ENCODE measurements at places on chromosomes 12 and 14.

DNA sequence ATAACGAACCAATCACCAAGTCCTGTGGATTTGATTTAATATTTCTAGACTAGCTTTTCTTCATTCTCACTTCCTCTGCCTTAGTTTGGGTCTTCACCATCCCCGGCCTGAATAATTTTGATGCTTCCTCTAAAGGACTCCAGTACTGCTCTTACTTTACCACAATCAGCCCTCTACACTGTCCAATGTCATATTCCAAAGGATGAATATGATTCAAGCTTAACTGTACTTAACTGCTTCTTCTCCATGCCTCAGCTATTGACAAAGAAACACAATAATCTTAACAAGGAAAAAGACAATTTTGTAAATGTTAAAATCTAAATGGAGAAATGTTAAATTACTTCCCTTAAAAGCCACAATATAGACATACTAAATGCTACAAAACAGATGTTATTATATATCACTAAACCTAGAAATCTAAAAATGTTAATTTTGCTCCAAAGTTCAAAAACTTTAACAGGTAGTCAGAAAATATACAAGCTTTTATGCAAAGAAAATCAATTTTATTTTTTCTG lies 70.2 kb downstream of the STXBP6 start:
- no peak for DNase-seq

- no peak for DNase-seq
These were observed 994 bp downstream of the SRP54 start for GRCh38 chr14:34983786-34984185.

DNA sequence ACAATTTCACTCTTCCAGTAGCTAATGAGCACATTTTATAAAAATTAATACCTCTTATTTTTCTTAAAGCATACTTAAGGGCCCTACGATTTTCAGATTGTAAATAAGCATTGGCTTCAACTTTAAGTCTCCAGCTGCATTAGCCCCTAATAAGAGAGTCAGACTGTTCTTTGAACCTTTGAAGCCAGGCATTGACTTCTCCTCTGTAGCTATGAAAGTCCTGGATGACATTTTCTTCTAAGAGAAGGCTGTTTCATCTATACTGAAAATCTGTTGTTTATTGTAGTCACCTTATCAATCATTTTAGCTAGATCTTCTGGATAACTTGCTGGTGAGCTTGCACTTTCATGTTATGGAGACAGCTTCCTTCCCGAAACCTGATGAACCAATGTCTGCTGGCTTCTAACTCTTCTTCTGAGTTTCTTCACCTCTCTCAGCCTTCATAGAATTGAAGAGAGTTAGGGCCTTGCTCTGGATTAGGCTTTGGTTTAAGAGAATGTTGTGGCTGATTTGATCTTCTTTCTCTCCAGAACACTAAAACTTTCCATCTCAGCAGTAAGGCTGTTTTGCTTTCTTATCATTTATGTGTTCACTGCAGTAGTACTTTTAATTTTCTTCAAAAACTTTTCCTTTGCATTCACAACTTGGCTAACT lies 377.1 kb upstream of the RGS6 start:
- DNase-seq, result no peak

DNA sequence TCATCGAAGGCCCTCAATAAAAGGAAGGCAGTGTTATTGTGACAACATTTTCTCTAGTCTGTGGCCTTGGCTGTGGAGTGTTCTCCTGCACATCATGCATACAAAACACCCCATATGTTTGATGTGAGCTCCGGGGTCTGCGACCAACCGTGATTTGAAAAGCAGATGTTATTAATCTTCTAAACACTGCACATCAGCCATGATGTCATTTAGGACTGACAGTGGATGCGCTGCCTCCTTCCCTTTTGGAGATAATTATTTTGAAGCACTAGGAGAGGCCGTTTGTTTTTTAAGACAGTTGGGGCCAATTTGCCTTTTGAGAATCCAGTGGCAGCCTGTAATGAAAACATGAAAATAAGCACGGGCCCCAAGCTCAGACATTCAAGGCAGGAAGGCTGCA lies 1041.6 kb downstream of the BCL11B start:
- DNase-seq, result no peak

DNA sequence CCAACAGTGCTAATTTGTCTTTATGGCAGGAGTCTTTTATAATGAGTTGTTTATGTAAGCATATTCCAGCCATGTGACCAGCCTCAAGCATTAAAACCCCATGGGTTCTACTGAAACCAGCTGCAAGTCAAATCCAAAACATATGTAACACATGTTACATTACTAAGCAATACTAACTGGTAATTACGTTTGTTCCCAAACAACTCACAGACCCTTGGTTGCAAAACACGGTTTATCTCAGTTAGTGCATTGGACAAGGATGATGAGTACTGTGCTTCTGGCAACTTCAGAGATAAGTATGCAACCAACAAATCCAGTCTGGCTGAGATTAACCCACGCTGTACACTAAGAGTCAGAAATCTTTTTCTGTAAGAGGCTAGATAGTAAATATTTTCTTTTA lies 110.1 kb upstream of the FAR2 start:
- DNase-seq, result no peak

DNA sequence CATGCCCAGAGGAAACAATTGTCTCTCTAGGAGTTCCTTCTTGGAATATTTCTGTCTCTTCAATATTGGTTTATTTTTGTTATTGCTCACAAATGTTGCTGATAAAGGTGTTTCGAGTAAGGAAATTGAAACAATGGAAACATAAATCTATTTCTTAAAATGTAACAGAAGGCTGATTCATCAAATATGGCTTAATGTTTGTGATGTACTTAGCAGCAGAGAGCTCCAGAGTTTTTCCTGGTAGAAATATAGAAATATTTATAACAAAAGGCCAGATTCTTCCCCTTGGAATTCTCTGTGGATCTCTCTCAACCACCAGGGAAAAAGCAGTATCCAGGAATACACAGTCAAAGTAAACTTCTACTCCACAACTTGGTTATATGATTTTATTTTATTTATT lies 149.2 kb upstream of the LRIG3 start:
- DNase-seq, result no peak

GRCh38 chr14:92617581-92617980 lies 104.0 kb downstream of the RIN3 start:
- no peak for DNase-seq

GRCh38 chr14:84095681-84096080 lies 1434.3 kb upstream of the FLRT2 start:
- no peak for DNase-seq

DNA sequence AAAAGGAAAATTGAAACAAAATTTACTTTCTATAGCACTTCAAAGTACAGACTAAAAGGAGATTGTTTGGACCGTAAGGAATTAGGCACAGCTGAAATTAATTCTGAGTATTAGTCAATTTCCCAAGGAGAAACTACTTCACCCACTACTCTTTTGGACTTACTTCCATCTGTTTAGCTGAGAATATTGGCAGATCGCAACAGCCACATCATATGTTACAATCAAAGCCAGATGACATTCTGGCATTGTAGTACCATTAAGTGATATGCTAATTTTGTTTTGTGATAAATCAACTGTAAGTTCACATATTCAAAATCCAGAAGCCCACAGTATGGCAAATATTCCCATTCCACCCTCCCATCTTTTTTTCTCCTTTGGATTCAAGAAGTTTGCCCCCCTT lies 47.1 kb upstream of the ANKS1B start:
- no peak for DNase-seq

- no peak for DNase-seq
These were observed 20.2 kb downstream of the CCDC38 start for GRCh38 chr12:95922231-95922630.

GRCh38 chr12:31007153-31007495 lies 66.5 kb upstream of the DDX11 start:
- DNase-seq, result no peak

- no peak for DNase-seq
These were observed 319.8 kb downstream of the PPFIA2 start for GRCh38 chr12:81439344-81439743.

DNA sequence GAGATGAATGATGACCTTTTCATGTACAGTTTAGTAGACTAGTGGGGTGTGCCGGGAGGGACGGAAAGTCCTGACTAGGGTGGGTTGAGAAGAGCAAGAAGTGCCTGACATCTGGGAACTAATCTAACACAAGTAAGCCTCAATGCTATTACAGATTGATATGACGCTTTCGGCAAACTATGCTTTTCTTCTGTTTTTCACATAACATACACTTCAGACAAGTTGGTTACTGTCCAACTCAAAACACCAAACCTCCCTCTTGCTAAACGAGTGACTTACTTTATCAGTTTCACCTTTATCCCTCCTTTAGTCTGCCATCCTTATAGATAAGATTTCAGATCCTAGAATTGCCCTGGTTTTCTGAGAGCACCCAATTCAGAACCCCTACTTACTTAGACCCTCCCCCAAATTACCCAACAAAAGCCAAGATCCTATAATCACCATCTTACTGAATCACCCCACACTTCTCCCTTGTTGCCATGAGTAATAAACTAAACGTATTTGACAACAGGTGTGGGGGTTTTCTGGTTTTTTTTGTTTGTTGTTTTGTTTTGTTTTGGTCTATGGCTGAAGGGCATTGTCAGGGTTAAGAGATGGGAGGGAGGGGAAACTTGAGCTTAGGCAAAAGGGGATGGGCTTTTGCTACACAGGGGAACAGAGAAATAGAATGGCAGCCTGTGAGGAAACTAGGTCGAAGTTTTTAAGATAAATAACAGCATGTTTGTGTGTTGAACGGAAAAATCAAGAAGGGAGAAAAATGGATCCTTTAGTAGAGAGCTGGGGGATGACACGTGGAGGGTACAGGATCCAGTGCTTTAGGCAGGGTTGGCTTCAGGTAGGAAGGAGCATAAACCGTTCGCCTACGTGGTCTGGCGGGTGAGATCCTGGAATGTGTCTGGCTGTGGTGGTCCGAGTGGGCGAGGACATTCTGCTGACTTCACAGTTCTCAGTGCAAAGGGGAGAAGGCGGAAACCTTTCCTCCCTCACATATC lies 6.1 kb upstream of the PSMA3 start:
- peak; percentile 33 for DNase-seq

GRCh38 chr12:3748620-3749019 lies 4.3 kb downstream of the CRACR2A start:
- no peak for DNase-seq

DNA sequence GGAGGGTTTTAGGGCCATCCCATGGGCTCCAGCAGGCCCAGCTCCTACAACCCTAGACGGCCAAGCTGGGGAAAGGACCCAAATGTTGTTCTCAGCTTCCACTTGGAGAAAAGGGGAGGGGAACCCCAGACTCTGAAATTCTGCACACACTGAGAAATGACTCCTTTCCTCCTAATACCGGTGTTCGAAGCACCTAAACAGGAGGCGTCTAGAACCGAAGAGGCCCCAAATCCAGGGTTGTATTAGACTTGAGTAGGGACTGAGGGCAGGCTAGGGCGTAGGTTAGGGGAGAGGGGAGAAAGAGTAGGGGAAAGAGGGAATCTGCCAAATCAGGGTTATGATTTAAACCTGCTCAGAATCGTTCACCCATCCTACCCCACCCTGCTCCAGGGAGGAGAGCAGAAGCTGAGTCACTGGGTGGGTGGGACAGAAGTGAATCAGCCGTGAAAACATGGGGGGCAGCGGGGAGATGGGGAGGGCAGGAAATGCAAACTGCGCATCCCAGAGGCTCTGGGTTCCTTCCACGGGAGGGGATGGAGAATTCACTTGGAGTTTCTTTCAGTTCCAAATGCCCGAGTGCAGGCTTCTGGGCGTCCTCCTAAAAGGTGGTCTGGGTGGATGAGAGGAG lies 1.0 kb downstream of the IGFBP6 start:
- DNase-seq, result no peak

DNA sequence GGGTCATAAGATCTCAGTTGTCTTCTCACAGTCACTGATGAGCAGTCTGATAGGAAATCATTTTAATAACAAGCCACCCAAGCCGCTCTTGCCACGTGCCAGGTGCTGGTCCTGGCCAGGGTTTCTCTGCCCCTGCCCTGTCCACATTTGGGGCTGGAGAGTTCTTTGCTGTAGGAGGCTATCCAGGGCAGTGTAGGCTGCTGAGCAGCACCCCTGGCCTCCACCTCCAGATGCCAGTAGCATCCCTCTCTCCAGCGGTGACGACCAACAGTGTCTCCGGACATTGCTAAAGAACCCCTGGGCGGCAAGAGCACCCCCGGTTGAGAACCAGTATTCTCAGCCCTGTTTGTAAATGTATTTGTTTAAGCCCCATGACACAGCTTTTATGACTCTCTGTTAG lies 243.7 kb downstream of the GLT1D1 start:
- no peak for DNase-seq

- DNase-seq, result no peak
These were observed 27.8 kb upstream of the PNMA1 start for GRCh38 chr14:73741876-73742519.

DNA sequence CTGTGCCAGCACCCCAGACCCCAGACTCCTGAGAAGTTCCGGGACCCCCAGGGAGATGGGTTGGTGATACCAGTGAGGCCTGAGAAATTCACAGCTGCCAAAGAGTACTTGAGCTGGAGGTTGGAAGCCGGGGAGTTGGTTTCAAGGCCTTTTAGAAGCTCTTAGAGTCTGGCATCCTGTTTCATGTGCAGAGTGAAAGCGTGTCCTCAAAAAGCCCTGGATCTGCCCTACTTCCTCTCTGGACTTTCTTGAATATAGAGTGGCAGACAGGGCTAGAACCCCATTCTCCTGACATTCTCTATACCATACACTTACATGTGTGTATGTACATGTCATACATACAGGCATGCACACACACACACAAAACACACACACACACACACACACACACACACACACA lies 31.3 kb upstream of the PPM1A start:
- no peak for DNase-seq

DNA sequence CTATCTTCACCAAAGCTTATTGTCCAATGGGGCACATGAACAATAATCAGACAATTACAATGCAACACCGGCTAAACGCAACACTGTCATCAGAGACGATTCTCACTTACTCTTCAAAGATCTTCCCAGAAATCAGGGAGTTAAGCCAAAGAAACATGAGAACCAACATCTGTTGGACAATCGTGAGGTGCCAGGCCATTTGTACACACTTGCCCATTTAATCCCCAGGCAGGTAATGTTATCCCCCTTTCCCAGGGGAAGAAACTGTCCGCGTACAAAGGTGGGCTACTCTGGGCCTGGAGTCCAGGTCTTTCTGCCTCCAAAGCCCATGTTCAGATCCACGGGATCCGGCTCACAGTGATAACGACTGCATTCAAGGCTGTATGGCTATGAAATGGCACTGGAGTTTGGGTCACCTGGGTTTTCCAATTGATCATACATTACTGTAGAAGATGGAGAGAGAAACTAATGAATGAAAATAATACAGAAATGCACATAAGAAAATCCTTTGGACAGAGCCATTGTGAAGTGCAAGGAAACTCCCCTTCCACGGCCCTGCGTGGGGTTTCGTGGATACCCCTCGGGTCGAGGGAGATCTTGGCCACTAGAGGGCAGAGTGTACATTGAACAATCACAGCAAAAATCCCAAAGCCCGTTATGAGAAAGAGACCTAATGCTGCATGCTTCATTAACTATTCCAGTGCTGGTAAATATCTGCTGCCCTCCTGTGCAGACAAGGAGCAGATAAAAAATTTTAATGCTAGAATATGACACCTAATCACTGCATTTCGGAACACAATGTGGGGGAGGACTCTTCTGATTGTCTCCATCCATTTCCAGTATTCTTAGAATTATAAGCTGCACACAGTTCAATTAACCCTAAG lies 111.4 kb downstream of the EGLN3 start:
- DNase-seq, result peak; percentile 28
